ENCODE measurements at places on chromosomes 3 and 15. TPM values are rescaled to one million over a fixed set of nuclear protein-coding genes. Genes with fewer than 3 reads are reported as not detected.

FAIM gene
- 7.9 TPM for total RNA-seq

TBC1D23 gene
- 21.2 TPM for total RNA-seq

MUC13 gene
- total RNA-seq: not detected

TM4SF1 gene
- not detected for total RNA-seq

GRCh38 chr15:36596915-36597314, 17.5 kb downstream of the CDIN1 start:
- no peaks in the 10 kb centered on the region for H3K27me3 ChIP-seq
- no peak overlapping the region for H3K27ac ChIP-seq
- no peak for DNase-seq
- no peak overlapping the region for H3K4me3 ChIP-seq

DNA sequence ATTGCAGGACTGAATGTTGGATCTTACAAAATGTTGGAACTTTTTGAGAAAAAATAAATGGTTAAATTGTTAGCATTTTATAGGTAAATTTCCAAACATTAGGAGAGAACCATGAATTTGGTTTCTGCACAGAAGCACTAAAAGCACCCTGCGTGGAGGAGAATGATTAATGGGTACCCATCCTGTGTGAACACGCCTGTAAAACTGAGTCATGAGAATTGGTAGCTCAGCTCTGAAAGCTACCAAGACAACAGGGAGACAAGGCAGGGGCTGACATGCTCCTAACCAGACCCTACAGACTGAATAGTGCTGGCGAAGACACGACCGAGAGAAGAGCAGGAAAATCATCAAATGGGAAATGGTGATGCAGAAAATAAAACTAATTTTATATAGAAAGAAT, 32.4 kb upstream of the MTMR10 start:
- H3K4me1 ChIP-seq: no peaks in the 10 kb centered on the region

GRCh38 chr15:28954466-28955159, 68.8 kb downstream of the APBA2 start:
- H3K4me3 ChIP-seq: peak overlapping the region; percentile 12
- peaks cover 63% of the 10 kb centered on the region for H3K4me1 ChIP-seq
- no peaks in the 10 kb centered on the region for H3K27me3 ChIP-seq
- DNase-seq: no peak
- H3K27ac ChIP-seq: peak overlapping the region; percentile 62

GRCh38 chr15:43346305-43346704, 15.9 kb upstream of the LCMT2 start:
- H3K4me1 ChIP-seq: no peaks in the 10 kb centered on the region
- DNase-seq: no peak
- no peaks in the 10 kb centered on the region for H3K27me3 ChIP-seq
- peaks cover 7% of the 10 kb centered on the region for H3K36me3 ChIP-seq
- no peak overlapping the region for H3K27ac ChIP-seq
- no peak overlapping the region for H3K4me3 ChIP-seq

- H3K27ac ChIP-seq: no peak overlapping the region
- no peaks in the 10 kb centered on the region for H3K27me3 ChIP-seq
- DNase-seq: no peak
- H3K4me1 ChIP-seq: no peaks in the 10 kb centered on the region
- no peak overlapping the region for H3K4me3 ChIP-seq
These were observed 69.1 kb downstream of the MAGEF1 start for GRCh38 chr3:184642631-184643285.

GRCh38 chr3:148147903-148148302, 549.8 kb upstream of the AGTR1 start:
- no peaks in the 10 kb centered on the region for H3K36me3 ChIP-seq
- H3K4me3 ChIP-seq: no peak overlapping the region
- H3K27ac ChIP-seq: no peak overlapping the region
- H3K27me3 ChIP-seq: no peaks in the 10 kb centered on the region

- H3K4me3 ChIP-seq: no peak overlapping the region
- no peak overlapping the region for H3K27ac ChIP-seq
- H3K27me3 ChIP-seq: no peaks in the 10 kb centered on the region
- no peaks in the 10 kb centered on the region for H3K36me3 ChIP-seq
These were observed 104.7 kb downstream of the HMG20A start for GRCh38 chr15:77525400-77525811.

DNA sequence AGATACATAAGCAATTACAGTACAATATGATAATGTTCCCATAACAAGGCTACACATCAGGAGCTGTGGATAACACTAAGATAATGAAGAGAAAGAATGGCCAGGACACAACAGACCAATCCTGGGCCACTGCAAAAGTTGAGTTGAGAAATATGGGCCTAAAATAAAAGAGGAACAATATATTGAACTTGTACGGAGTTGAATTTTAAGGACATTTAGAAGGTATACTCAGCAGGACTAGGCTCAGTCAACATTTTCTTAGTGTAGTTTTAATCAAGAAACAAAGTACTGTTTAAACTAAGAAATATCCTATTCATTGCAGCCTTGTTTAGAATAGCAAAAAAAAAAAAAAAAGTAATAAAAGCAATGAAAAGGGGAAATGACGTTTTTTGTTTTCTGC, 24.3 kb downstream of the HERC1 start:
- no peak for DNase-seq
- H3K27me3 ChIP-seq: no peaks in the 10 kb centered on the region
- H3K27ac ChIP-seq: no peak overlapping the region
- H3K4me3 ChIP-seq: no peak overlapping the region

DNA sequence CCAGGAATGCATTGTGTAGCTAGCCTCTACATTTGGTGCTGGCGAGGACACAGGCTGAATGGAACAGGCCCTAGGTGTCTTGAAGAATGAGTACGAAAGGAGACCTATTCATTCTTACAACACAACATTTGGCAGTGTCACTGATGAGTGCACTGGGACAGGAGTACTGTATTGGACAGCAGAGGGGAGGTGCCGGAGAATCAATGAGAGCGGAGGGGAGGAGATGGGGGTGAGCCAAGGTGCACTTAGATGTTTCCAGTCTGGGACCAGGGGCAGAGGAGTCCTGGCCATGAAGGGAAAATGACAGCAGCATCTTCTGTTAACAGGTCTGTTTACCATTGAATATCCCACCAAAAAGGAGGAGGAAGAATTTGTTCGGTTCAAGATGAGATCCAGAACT, 53.2 kb downstream of the C3orf20 start:
- DNase-seq: no peak
- H3K27ac ChIP-seq: no peak overlapping the region
- H3K27me3 ChIP-seq: no peaks in the 10 kb centered on the region
- H3K4me1 ChIP-seq: no peaks in the 10 kb centered on the region
- no peak overlapping the region for H3K4me3 ChIP-seq

All from activated naive CD8-positive, alpha-beta T cell treated with anti-CD3 and anti-CD28 coated beads for 36 hours (primary cell).